Activated T-helper 1 cell treated with anti-CD3 and anti-CD28 coated beads, Interleukin-2, amount 50 U/mL, for 16 hours (primary cell): ENCODE measurements at places on chromosomes 12 and 14.

- DNase-seq = no peak
Observed at GRCh38 chr14:25111061-25111601, 61.2 kb upstream of the STXBP6 start.

DNA sequence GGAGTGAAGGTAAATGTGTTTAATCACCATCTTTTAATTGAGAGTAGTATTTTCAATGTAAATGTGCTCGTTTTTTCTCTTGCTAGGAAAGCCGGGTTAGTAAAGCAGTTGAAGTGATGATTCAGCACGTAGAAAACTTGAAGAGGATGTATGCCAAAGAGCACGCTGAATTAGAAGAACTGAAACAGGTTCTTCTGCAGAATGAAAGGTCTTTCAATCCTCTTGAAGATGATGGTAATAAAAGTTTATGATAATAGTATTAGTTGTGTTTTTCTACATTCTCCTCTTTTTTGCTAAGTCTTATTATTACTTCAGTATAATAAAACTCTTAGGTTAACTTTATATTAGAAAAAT is 93.9 kb downstream of the DNAI7 start:
- DNase-seq = no peak

DNA sequence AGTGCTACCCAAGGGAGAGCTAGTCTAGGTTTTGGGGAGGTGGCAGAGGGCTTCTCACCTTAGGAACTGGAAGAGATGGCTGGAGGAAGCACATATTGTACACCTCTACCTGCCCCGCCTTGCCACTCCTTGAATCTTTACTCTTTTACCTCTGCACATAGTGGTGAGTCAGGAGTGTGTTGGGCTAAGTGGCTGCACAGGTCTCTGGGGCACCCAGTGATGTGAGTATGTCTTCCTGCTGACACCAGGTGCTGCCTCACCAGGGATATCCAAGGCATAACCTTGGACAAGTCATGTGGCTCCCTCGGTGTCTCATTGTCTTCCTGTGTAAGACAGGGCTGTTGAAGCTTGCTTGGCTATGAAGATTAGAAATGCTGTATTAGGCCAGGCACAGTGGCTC is 19.8 kb upstream of the CABP1 start:
- DNase-seq = no peak

DNA sequence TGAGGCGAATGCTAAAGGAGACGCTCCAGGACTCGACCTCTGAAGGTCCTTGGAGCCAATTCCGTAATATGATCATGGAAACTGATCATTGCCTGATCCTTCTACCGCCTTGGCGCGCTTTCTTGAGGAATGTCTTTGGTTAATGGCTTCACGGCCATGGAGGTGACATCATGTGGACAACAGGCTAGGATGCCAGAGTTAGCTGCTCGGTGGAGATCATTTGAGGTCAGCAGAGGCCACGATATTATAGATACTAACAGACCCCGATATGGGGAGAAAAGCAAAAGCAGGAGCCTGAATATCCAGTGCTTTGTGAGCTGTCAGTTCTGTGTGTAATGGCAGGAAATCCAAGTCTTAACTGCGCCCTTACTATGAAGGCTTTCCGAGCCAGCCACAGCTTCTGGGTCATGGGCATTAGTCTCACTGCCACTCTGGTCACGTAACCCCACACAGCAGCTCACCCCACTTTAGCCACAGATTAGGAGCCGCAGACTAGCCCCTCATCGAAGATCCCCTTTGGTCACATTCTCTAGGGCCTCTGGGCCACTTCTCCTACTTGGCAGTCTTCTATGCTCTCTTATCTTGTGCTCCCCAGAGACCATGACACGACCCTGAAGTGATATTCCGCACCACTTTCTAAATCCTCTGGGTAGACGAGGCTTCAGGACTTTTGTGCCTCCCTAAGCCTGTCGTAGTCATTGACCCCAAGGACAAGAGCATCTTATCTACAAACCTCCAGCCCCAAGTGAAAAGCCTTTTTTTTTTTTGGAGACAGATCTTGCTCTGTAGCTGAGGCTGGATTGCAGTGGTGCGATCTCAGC is 724 bp upstream of the CS start:
- DNase-seq = no peak

DNA sequence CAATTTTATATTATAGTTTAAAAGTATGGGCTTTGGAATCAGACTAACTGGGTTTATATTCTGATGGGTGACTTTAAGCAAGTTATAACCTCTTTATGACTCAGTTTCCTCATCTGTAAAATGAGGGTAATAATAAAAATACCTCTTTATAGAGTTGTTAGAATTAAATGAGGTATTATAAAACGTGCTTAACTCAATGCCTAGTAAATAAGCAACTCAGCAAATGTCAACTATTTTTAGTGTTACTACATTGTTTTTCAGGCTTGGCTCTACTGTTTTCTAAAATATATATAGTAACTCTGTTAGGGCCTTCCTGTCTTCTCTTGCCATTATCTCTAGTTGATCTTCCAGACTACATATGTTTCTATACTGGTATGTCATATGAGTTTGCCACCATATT is 20.5 kb downstream of the VEZT start:
- no peak for DNase-seq

DNA sequence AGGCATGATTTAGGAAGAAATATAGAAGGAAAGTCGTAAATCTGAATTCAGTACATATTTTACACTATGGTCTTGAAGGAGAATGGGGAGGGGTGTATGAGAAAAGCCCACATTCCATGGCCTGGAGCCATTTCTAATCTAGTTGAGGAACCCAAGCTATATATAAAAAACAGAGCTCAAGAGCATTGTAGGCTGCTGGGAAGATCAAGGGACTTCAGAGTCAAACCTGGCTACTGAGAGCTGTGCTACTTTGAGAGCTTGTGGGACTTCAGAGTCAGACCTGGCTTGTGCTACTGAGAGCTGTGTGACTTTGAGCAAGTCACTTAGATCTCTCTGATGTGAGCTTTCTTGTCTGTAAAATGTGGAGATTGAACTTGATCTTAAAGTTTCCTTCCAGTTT is 58.7 kb downstream of the TBK1 start:
- no peak for DNase-seq

DNA sequence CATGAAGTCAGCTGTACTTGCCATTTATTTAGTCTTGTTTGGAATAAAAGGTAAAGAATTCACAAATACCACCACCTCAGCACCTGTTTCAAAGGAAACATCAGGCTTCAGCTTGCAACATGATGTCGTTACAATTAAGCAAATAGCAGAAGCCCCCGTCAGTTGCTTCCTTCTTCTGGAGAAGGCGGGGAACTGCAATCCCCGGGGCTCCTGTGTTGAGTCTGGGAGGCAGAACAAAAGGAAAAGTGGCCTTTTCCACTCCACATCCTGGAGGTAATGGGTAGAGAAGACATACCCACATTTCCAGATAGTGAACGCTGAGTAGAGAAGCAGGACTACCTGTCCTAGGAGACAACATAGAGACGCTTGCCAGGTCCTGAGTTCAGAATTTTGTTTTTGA is 92.8 kb downstream of the DNAH10 start:
- DNase-seq = no peak

DNA sequence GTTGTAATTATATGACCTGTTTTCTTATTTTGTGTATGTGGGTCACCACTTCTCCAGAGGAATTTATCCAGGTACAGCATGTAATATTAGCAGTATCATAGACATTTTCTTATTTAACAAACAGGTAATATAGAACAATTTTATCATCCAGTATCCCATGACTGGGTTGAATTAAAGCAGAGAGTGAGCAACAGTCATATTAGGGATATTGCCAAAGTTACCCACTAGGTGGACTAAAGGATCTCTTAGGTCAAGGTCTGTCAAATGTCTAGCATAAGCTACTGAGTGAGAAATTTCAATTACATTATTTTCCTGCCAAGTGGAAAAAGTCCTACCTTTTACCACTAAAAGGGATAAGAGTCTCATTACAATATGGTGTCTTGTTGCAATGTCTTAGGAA is 62.1 kb upstream of the TRIM9 start:
- no peak for DNase-seq

- no peak for DNase-seq
Observed at GRCh38 chr12:129550353-129550752, 353.5 kb downstream of the TMEM132D start.

GRCh38 chr12:70049596-70050360 is 193.5 kb upstream of the CNOT2 start:
- no peak for DNase-seq

DNA sequence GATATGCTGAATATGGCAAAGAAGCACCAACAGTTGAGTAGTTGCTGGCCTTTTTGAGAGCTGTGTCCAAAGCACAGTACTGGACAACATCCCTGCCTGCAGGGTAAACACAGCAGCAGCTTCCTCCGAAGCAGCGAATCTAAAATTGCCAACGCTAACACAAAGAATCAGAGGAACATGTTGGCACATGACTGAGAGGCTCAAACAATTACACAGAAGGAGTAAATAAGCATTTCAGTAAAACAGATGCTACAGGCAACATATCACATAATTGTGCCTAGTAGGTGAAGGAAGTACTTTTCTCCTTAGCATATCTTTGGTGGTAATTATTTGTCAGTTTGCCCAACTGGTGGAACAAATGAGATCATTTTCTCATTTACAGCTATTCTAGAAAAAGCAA is 52.1 kb downstream of the KICS2 start:
- DNase-seq = no peak

DNA sequence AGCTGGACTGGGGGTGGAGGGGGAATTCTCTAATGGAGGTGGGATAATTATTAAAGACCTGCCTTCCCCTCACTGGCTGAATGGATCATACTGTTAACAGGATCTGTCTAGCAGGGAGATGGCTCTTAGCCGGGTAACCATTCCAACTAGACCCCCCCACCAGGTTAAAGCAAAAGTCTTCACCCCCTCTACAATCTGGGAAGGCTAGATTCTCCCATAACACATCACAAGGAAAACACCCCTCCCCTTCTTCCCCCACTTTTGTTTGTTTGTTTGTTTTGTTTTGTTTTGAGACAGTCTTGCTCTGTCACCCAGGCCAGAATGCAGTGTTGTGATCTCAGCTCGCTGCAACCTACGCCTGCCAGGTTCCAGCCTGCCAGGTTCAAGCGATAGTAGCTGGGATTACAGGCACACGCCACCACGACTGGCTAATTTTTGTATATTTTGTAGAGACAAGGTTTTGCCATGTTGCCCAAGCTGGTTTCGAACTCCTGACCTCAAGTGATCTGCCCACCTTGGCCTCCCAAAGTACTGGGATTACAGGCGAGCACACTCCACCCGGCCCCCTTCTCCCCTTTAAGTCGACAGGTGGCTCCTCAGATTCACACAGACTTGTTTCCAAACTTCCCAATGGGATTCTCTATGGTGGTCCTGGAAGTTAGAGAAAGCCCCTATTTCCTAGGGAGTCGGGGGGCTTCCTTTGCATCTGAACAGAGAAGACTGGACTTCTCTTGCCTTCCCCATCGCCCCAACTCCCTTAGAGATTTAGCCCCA is 3.5 kb upstream of the BAZ2A start:
- no peak for DNase-seq

- DNase-seq = no peak
Observed at GRCh38 chr12:7991535-7991934, 41.0 kb upstream of the FOXJ2 start.

DNA sequence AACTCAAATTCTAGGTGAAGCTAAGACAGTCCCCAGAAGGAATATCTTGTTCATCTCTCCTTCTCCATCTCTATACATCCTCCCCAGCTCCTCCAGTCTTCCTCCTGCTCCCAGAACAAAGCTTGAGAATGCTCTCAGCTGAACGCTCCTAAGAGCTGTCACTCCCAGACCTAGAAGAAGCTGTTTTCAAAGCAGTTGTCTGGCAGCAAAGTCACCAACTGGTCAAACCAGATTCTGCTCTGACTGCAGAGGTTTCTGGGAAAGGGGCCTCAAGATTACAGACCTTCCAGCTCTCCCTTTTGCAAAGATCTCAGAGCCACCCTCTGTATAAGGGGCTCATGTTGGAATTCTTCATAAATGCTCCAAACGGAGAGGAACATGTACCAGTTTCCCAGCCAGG is 9.6 kb upstream of the HSPB8 start:
- DNase-seq = no peak

- DNase-seq = no peak
Observed at GRCh38 chr12:71536279-71536938, 96.8 kb downstream of the LGR5 start.

GRCh38 chr12:5739917-5740316 is 205.1 kb downstream of the ANO2 start:
- no peak for DNase-seq

DNA sequence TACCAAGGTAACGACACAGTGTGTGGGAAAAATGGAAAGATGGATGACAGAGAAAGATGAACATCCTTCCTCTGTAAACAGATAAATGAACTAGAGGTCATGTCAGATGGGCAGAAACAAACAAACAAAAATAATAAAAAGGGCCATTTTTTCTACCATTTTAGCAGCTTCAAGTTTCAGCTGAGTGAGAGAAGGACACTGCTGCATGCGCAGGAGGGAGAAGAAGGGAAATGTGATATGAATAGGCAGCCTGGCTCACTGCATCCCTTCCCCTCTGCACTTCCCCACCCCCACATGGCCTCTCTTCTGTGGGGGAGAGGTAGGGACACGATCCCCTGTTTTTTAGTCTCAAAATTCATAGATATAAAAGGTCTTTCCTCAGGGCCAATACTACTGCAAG is 492.0 kb downstream of the NELL2 start:
- no peak for DNase-seq

DNA sequence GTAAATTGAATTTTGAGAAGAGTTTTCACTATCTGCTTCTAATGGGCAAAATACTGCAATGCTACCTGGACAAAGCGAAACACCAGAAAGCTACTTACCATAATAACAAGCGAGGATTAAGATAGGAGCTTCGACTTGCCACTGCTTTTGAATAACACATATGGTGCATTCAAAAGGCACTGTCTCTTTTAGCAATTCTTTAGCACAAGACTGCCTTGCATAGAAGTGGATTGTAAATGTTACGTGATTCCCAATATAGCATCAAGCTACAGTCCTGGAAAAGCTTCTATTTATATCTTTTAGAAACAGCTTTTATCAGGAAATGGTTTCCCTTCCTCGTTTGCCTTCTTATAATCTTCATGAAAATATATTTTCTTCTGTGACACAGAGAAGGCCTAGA is 258.7 kb upstream of the PDE3A start:
- DNase-seq = no peak

- no peak for DNase-seq
Observed at GRCh38 chr12:25337916-25338315, 87.2 kb upstream of the KRAS start.

DNA sequence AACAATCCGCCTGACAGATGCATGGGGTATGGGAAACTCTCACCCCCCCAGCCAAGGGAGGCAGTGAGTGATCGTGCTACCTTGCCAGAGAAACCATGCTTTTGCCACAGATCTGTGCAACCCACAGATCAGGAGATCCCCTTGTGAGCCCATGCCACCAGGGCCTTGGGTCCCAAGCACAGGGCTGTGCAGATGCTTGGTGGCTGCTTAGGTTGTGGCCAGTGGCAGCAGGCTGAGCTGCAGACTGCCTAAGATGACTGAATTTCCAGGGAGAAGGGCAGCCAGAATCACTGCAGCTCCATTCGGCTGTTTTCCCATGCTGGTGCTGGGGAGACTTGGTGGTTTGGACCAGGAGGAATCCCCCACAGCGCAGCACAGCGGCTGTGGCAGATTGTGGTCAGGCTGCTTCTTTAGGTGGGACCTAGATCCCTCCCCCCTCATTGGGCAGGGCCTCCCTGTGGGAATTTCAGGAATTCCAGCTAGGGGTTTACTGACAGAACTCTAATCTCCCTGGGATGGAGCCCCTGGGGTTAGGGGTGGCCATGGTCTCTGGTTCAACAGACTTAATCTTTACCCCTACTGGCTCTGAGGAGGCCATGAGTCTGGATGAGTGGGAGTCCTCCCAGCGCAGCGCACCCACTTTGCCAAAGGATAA is 264.6 kb upstream of the DAAM1 start:
- DNase-seq = no peak

- no peak for DNase-seq
Observed at GRCh38 chr12:100698518-100698917, 96.1 kb upstream of the ANO4 start.
